ENCODE measurements at places on chromosomes 4 and X.
A peak's percentile ranks its signal among the peaks of the same experiment; 100 is the strongest.

DNA sequence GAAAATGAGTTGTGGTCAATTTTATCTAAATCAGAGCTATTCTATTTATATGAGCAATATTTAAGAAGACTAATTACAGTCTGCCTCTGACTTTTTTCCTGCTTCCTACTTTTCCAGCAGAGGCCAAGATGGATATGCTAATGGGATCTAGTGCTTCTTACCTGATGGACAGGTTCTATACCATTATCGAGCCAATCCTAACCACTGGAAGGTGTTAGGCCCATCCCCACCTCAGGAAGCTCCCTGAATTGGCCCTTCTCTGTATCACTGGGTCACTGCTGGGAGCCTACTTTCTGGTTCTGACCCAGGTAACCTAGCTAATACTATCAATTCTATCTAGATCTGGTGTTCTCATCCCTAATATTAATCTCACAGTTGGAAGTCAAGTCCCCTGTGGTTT is 577 bp upstream of the YIPF7 start:
- DNase-seq, result no peak

- DNase-seq, result no peak
Observed at GRCh38 chr4:38891051-38891983, 23.7 kb downstream of the FAM114A1 start.

DNA sequence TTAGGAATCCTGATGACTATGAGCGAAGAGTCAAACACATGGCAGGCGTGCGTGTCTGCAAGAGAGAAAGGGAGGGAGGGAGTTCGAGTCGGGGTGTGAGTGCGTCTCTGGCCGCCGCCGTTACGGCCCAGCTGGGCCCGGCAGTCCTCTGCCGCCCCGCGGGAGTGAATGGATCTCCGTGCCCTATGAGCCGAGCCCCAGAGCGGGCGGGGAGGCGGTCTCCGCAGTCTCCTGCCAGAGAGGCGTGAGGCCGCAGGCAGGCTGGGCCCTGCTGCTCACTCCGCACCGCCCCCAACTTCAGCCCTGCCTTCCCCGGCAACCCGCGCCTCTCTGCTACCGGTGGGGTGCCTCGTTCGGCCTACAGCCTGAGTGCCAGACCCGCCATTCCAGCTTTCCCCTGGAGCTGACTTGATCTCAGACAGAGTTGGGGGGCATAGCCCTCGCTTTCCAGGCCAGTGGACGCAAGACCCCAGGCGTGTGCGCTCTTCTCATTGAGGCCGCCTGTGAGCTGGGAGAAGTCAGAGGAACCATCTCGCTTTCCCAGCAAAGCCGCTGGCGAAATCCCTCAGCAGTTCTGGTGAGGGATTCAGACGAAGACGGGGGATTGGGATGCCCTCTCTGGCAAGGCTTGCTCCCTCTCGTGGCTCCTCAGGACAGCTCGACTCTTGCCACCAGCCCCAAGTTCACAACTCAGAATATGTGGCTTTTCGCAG is 1.4 kb downstream of the SLC16A2 start:
- DNase-seq, result no peak

DNA sequence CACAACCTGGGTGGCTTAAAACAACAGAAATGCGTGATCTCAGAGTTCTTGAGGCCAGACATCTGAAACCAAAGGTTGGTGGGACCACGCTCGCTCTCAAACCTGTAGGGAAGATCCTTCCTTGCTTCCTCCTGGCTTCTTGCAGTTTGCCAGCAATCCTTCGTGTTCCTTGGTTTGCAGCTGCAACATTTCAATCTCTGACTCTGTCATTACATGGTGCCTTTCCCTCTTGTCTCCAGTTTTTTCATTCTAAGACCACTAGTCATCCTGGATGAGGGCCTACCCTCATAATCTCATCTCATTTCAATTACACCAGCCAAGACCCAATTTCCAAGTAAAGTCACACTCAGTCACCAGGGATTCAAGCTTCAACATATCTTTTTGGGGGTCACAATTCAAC is 388.0 kb downstream of the GPM6A start:
- DNase-seq, result no peak

- DNase-seq, result no peak
Observed at GRCh38 chr4:84691170-84691691, 108.3 kb downstream of the CDS1 start.

GRCh38 chr4:110518889-110519490 is 43.0 kb downstream of the ENPEP start:
- DNase-seq, result no peak

- no peak for DNase-seq
Observed at GRCh38 chr4:88533088-88533790, 9.7 kb upstream of the PYURF start.

- DNase-seq, result no peak
Observed at GRCh38 chr4:176066757-176067156, 1.1 kb downstream of the WDR17 start.

DNA sequence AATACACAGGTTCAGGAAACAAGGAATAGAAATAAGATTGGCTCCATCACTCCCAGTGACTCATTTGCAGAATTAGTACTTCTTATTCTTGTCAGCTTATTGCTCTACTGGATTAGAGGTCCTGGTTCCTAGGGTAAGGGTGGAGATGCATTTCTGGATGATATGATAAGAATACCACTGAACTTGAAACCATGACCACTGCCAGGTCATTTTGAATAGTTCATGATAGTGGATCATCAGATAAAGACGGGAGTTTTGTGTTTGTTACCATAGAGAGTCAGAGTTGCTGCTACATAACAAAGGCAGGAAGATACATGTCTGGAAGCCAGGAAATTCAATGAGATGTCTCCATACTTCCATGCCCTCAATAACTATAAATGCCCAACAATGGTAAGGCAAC is 109.2 kb upstream of the FAT1 start:
- DNase-seq, result no peak

GRCh38 chrX:76428243-76429130 is 977 bp downstream of the MAGEE1 start:
- peak; percentile 12 for DNase-seq

DNA sequence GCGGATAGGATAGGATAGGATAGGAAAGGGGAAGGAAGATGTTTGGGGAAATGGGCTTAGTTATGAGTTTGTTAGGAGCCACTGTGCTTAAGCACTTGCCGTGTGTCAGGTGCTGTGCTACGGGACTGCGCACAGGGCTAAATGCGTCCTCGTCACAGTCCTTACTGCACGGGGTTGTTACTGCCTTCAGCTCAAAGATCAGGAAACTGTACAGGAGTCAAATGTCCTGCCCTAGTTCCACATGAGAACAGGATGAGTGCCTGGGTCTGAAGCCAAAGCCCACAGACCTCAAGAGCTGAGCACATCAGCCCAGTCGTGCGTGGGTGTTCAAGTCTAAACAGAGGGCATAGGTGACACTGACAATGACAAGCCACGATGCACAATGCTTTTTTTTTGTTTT is 15.0 kb downstream of the ACSL1 start:
- no peak for DNase-seq

DNA sequence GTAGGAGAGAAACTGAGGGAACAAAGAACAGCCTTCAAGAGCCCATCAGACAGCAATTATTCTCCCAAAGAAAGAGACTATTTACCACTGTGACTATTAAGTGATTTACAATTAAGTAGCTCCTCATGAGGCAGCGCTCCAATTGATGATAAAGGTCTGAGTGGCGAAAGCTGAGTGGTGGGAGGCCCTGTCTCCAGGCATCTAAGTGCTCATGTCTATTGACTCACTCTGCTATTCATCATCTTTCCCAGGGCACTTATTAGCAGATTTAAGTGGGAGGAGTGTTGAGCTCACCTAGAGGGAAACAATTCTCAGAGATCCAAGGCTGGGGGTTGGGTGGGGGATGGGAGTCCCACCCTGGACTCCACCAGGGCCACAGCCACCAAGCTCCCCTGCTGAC is 23.3 kb downstream of the AMER1 start:
- DNase-seq, result no peak

DNA sequence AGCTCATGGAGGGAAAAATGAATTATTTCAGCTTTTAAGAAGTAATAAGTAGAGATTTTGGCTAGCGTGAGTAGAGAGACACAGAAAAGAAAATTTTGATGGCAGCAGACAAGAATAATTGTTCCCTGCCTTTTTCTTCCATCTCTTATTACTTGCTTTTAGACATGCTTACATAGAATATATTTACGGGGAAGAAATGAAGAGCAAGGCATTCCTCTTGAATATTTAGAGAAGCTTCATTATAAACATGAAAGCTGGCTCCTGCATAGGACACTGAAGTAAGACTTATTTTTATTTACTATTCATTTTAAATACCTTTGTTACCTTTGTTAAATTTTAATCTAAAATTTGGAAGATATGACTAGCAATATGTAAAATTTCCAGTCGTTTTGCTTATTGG is 32.2 kb downstream of the DCK start:
- no peak for DNase-seq

DNA sequence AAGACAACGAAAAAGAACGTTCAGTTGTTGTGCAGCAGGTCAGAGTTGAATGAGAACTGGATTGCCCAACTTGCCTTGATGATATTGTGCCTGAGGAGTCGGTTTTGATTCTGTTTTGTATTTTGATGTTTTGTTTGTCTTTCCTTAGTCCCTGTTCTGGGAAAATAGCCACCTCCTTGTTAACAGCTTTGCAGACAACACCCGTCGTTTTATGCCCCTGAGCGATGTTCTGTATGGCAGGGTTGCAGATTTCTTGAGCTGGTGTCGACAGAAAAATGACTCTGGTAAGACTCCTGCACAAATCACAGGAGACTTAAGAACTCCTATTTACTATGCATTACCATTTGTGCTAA is 4.5 kb downstream of the BST1 start:
- no peak for DNase-seq

GRCh38 chr4:164725066-164725465 is 28.9 kb upstream of the SMIM31 start:
- DNase-seq, result no peak

- no peak for DNase-seq
Observed at GRCh38 chr4:52714597-52715254, 36.5 kb downstream of the ERVMER34-1 start.

GRCh38 chr4:148071009-148071408 is 339.1 kb downstream of the ARHGAP10 start:
- no peak for DNase-seq

DNA sequence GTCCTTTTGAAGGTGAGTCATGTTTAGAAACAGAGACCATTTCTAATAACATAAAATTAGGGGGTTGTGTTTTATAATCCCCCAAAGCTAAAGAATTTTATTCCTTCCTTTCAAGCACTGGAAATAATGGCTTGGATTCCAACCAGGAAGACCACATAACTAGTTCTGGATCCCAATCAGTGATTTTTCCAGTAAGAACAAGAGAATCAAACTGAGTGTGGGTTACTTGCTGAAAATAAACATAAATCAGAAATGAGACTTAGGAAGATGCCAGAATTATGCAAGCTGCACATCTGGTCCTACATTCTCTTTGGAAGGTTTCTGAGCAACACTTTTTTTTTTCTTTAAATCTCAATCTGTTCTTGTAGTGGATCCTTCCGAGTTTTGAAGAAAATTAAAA is 76.3 kb downstream of the SOWAHB start:
- no peak for DNase-seq

Data from NCI-H146 (cell line).